HCT116 (cell line): ENCODE measurements at places on chromosomes 7 and 10.

GRCh38 chr10:117502421-117503243 lies 39.9 kb upstream of the EMX2 start:
- no peak for DNase-seq

DNA sequence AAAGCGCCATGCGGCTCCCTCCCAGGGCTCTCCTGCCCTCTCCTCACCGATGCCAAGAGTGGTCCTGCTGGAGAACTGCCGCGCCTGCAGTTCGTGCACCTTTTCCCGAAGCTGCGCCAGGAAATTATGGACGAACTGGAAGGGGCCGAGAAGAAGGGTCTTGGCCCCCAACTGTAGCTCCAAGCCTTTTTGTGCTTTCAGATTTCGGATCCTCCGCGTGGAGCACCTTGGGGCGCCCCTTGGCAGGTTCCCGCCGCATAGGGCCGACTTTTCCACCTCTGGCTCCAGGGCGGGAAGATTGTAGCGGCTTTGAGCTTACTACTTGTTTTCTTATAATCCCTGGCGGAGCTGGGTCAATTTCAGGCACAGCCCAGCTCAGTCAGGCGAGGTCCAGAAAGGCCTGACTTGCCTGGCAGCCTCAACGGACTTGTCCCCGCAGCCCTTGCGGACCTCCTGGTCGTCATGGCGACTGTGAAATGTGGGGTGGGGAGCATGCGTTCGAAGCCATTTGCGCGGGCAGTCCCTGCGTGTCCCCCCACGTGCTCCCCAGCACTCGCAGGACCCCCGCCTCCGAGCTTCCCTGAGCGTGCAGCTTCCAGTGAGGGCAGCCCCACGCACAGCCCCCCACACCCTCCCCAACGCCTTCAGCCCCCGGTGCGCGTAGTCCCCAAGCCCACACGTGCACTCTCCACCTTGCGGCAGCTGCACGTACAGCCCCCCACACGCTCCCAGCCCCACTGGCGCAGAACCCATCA lies 129.9 kb downstream of the KBTBD2 start:
- no peak for DNase-seq

DNA sequence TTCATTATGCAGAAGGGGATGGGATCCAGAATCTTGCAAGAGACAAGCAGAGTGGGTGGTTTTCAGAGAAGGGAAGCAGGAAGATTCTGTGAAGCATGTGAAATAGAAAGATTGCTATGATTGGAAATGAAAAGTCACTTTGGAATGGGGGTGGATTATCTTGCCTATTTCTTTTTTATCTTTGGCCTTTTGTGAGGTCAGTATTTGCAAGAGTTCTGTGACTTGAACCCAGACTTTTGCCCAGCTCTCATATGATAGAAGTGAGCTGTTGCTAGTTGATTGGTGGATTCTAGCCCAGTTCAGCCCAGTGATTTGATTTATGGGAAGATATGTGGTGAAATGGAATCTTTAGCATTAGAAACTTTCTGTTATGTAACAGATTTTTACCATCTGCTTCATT lies 17.1 kb downstream of the ENTPD7 start:
- DNase-seq: no peak

DNA sequence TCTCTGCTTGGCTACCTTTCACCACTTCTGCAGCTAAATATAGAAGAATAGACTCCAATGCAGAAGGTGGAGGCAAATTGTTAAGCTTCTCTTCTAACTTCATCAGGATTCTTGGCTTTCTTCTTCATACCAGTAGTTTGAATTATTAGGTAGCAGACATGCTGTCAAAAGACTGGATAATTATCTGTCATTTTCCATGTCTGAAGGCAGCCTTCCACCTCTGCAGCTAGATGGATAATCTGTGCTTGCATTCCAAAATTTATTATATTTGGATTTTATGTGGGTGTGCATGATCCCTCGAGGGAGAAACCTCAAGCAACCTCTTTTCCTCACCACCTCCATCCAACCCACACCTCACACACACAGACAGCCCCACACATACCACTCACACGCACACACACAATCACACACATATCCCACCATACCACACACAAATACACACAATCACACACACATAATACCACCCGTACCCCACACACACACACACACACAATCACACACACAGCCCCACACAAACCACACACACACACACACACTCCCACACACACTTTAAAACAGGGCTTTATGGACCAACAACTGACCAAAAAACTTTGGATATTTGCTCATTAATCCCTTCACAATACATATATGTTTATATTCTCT lies 145.0 kb downstream of the C7orf25 start:
- no peak for DNase-seq

- no peak for DNase-seq
Observed at GRCh38 chr7:112987171-112987570, 99.5 kb downstream of the GPR85 start.

GRCh38 chr10:97334370-97335175 lies at the start of gene FRAT2:
FRAT2 (minus strand) TSS chr10:97334729; CDS start chr10:97334572, 157 bp downstream.
- peak; percentile 79 for DNase-seq

DNA sequence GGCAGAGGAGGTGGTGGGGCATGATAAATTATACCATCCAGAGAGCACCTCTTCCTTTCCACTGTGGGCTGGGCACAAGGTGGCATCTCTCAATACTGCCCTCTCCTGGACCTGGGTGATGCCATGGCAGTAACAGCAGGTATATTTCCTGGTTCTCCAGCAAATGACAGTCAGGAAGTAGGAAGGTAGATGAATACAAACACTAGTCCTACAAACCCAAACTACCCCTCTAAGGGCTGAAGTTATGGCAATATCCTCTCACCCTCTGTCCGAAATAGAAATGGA lies 1004.9 kb downstream of the KCNMA1 start:
- peak; percentile 6 for DNase-seq

GRCh38 chr10:69807696-69808095 lies 6.0 kb downstream of the COL13A1 start:
- DNase-seq: peak; percentile 46

DNA sequence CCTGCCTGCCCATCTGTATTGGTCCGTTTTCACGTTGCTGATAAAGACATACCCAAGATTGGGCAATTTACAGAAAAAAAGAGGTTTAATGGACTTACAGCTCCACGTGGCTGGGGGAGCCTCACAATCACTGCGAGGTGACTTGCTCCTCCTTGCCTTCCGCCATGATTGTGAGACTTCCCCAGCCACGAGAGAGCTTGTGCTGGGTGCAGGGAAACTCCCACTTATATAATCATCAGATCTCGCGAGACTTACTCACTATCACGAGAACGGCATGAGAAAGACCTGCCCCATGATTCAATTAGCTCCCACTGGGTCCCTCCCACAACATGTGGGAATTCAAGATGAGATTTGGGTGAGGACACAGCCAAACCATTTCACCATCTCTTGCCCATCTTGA lies 111.8 kb downstream of the MYL10 start:
- no peak for DNase-seq

DNA sequence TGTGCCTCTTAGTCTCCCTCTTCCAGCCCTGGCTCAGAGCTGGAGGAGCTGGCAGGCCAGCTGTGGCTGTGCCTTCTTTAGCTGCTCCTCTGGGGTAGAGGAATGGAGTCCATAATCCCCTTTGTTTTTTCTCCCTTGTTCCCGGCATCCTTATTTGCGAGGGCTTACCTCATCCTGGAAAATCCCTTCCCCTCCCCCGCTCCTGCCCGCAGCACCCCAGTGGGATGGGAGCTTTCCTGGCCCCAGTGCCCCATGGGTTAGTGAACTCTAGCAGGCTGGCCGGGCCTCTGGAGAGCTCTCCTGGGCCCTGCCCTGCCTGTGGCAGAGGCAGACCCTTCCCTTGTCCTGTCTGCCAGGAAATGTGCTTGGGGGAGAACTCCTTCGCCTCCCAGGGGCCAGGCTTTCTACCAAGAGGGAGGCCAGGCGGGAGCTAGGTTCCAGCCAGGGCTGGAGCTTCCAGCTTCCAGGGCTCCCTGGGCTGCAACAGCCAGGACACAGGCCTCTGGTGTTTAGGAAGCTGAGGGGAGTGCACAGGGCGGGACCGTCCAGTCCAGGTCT lies 16.5 kb upstream of the TRIM8 start:
- no peak for DNase-seq

DNA sequence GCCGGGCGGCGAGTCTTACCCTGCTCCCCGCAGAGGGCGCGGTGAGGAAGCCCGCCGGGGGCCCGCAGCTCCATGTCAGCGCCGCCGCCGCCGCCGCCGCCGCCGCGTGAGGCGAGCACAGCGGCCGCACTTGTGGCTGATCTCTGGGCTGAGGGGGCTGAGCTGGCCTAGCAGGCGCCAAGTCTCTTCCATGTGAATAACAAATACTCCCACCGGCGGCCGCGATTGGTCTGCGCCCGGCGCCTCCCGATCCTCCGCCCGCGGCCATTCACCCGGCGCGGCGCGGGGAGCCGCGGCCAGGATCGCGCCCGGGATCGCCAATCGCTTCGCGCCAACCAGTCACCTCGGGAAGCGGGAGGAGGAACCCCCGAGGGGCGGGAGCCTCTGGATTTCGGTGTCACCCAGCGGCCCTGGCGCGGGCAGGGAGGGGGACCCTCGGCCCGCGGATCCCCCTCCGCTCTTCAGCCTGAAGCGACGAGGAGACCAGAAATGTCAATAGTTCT lies at the start of gene GRM8:
Gene GRM8 (minus strand): TSS at position 164 of the 503 bp plus-strand sequence.
- no peak for DNase-seq

- DNase-seq: no peak
Observed at GRCh38 chr7:138842111-138842510, 44.1 kb upstream of the ATP6V0A4 start.

- no peak for DNase-seq
Observed at GRCh38 chr7:96331233-96331632, 9.3 kb upstream of the SLC25A13 start.

GRCh38 chr7:74606101-74606908 lies 51.2 kb upstream of the GTF2I start:
- no peak for DNase-seq

DNA sequence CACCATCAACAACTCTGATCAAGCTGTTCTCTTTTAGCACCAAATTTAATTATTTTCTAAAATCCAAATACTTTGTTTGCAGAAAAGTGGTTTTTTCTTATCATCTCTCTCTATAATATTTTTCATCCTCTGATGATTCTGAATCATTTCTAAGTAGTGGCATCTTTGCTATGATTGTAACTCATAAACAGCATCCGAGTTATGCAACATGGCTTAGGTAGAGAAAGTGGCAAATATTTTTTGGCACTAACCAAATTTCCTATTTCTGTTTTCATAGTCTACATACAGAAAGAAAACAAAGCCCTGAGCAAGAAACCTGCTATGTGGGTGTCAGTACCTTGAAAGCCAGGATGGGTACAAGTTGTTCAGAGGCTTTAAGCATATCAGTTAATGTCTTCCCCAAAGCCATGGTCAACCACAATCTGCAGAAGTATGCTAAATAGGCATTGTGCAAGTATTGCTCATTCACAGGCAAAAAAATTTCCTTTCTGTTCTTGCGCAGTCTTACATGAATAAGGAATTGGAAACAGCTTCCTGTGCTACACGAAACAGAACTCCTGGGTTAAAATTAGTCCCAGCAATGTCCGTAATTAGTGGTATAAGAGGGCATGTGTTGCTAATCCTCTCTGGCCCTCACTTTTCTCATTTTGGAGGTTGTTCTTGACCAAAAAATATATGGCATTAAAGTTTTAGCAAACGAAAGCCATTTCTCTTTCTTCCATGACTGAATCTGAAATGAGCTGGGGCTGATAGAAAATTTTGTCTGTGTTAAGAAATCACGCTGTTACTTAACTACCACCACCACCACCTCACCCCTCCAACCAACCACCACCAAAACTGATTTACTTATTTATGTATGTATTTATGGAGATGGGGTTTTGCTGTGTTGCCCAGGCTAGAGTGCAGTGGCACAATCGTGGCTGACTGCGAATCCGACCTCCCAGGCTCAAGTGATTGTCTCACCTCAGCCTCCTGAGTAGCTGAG lies 325.6 kb upstream of the MAGI2 start:
- no peak for DNase-seq

- DNase-seq: no peak
Observed at GRCh38 chr10:57628592-57629284, 639.0 kb downstream of the IPMK start.

- DNase-seq: no peak
Observed at GRCh38 chr10:12396567-12396966, 47.2 kb downstream of the CAMK1D start.

DNA sequence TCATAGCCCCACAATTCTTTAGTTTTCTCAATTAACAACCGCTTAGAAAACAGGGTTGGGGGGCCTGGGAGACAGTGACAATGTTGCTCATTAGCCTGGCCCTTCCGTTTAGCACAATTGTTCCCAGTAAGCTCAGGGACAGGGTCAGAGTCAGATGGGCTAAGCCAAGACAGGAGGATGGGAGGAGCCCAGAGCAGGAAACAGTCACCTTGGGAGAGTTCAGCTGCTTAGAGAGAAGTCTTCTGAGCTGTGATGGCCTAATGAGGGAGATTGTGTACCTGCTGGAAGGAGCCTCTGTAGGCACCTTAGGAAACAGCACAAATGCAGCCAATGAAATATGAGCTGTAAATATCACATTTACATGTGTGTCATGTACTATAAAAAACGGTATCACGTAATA lies 35.9 kb downstream of the SVOPL start:
- DNase-seq: no peak

- no peak for DNase-seq
Observed at GRCh38 chr7:103765901-103766300, 223.6 kb downstream of the RELN start.

DNA sequence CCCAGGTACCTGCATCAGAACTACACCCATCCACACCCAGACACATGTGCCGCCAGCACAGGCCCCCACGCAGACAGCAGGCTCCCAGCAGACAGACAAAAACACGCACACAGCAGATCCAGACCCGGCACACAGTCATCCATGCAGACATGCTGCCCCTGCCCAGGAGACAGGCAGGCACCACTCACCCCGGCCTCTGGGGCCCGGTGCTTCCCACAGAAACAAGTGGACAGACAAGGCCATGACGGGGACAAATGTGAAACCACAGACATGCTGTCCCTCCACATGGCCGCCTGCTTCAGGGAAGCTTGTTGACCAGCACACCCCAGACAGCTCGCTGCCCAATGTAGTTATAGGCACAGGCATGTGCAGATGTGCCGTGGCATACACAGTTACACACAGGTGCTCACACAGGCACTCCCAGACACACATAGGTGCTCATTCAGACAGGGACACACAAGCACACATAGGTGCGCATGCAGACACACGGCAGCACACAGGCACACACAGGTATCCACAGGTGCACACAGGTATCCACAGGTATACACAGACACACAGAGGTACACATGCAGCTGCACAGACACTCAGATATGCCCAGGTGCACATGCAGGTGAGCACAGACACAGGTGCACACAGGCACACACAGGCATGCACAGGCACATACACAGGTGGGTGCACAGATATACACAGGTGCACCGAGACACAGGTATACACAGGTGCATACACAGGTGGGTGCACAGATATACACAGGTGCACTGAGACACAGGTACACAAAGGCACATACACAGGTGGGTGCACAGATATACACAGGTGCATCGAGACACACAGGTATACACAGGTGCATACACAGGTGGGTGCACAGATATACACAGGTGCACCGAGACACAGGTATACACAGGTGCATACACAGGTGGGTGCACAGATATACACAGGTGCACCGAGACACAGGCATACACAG lies 10.5 kb upstream of the SCART1 start:
- no peak for DNase-seq
